NCI-H187 (cell line): ENCODE measurements at places on chromosomes 6 and 20.

GRCh38 chr6:154703124-154703523 is 30.1 kb upstream of the SCAF8 start:
- no peak for DNase-seq

DNA sequence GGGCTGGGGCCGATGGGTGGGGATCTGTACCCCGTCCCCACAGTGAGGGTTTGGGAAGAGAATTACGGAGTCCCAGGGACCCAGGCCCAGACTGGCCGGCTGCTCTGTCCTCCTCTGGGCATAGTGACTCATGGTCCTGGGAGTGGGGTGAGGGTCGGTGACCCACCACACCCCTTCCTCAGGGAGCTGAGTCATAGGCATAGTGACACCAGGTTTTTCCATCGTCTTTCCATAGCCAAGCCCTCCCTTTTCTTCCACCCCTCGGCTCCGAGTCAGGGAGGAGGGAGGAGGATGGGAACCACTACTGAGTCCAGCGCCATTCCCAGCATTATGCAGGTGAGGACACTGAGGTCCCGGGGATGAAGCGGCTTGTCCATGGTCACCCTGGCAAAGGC is 8.9 kb downstream of the CYP21A2 start:
- DNase-seq: no peak

DNA sequence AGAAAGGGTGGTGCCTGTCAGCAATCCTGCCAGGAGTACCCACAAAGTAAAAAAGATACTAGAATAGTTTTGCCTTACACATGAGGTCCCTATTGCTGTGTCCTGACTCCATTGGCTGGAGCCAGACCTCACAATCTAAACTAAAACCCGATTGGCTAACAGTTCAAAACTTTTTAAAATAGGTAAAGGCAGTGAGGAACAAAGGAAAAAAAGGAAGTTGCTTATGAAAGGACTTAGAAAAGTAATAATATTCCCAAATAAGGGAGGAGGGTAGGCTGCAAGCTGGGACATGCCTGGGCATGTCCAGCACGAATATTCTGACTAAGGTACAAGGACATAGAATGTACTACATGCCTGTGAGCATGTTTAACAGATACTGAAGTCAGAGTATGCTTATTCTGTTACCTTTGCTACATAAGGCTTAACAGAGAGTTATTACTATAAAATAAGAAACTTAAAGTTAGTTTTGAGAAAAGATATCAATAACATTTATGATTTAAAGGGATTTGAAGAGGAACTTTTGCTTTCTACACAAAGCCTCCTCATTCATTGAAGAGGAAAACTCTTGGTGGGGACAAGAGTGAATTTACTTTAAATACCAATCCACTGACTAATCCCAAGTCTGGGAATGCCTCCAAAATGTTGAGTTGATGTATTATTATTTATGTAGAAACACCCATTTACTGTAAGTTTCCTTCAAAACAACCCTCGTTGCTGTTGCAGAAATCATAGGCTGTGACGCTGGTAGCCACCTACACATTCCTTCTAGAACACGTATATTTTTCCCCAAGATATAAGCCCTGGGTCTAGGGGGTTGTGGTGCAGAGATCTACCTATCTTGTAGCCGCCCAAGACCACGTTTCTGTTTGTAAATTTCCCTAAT is 8.2 kb upstream of the MTHFD1L start:
- DNase-seq: no peak

DNA sequence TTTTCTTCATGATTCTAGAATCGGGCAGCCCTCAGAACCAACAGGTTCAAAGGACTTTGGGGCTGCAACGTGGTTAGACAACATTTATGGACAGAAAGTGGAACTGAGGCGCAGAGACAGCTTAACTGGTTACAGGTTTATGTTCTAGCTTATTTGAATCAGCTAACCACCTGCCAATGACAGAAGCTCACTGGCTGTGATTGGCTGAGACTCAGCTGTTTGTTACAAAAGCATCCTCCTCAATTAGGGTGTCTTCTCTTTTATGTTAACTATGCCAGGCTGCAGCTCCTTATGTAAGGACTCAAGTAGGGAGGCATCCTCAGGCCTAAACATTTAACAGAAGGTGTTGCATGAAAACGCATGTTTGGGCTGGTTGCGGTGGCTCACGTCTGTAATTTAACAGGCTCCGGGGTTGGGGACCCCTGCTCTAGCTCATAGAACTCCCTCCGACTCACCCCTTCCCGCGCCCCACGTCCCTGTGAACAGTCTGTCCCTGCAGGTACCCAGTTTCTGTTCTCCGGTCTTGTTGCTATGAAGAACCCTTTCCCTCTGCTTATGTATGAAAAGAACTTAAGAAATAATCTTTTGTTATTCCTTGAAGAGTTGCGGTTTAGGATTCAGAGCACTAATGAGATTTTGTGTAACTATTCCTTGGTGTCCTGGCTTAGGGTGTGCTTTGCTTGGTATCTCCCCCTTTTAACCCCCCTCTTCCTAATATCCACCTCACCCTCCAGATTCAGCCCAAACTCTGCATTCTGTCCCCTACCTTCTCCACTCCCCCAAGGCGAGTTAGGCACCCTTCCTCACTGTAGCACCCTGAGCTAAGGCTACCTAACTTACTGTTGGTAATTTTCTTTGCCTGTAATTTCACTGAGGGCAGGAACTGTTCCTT is 1.2 kb upstream of the TMEM181 start:
- no peak for DNase-seq

DNA sequence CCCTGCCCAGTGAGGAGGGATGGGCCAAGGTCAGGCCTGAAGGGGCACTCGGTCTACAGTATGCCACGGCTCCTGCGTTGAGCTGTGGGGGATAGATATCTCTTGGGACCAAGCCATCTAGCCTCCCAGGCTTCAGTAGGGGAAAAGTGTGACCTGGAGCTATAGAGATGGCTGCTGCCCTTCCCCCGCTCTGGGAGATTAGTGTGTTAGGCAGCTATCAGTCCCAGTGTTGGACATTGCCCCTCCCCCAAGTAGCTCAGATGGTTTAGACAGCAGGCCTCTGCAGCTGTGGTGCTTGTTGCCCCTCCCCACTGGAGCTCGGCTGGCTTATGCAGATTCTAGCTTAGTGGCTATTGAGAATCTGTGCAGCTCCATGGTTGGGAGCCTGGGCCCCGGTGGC is 56.8 kb downstream of the KHDRBS2 start:
- DNase-seq: no peak

GRCh38 chr20:21921251-21921650 is 215.8 kb downstream of the PAX1 start:
- DNase-seq: no peak

DNA sequence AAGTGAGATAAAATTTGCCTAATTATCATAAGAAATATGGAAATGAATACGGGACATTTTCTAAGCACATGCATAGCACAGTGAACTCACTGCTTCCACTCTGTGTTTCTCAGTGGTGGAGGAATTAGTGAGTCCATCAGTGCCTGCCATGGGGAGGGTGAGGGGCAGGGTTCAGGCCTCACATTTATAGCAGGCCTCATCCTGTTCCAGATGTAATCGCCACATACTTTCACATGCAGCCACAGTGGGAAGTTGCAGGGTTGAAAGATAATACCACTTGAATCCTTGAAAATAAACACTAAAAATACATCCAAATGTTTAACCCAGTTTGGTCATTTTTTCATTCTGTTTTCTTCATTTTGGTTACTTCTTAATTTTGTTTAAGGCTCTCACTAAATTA is 29.9 kb upstream of the ANKEF1 start:
- no peak for DNase-seq

GRCh38 chr6:163720460-163721235 is 306.1 kb downstream of the QKI start:
- no peak for DNase-seq

DNA sequence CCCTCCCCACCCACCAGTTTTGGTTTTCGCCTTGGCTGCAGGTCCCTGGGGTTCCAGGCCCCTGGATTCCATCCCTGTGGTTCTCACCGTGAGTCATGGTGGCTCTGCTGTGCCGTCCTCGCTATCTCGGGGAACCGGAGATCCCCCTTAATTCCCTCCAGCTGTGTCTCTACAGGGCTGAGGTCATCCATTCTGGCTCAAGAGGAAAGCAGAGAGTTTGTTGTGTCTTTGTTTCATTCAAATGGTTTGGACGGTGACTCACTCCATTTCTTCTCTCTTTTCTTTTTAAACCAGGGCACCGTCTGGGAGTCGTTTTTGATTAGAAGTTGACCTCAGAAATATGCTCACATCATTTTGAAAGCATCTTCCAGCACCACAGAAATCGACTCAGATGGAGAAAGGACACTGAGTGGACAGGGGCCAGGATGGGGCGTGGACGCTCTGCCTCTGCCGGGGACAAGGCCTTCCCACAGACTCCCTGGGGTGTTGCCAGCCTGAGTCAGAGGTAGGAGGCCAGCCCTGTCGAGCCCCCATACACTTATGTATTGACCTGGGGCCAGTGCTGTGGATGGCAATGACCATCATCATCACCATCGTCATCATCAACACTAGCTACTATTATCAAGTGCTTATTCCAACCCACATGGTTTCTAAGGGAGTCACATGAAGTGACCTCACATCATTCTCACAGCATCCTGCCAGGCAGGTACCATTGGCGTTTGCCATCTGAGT is 176.2 kb downstream of the NFATC2 start:
- DNase-seq: no peak

GRCh38 chr6:30703011-30703410 is 12.2 kb upstream of the NRM start:
- no peak for DNase-seq

DNA sequence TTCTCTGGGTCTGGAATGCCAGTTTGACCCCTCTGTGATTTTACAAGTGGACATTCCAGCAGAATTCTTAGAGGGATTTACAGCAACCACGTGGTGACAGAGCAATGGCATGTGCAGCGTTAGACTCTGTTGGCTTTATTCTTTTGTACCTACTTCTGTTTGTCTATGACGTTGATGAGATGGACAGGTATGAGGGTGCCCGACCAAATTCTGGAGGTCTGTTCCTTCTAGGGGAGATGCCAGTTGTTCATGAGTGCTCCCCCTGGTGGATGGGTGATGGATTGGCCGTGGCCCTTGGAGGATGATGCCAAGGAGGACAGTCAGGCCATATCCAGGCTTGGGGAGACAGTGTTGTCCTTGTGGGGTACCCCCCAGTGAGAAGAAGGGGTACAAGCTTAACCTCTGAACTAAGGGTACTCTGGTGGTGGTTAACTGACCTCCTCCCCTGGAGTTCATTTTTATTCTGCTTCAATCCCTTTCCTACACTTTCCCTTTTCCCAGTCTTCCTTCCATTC is 198.6 kb downstream of the DTNBP1 start:
- DNase-seq: no peak

GRCh38 chr6:142048593-142048980 is 84.1 kb upstream of the GJE1 start:
- DNase-seq: no peak

- DNase-seq: no peak
These were observed 7.6 kb downstream of the TFAP2C start for GRCh38 chr20:56636716-56637115.

DNA sequence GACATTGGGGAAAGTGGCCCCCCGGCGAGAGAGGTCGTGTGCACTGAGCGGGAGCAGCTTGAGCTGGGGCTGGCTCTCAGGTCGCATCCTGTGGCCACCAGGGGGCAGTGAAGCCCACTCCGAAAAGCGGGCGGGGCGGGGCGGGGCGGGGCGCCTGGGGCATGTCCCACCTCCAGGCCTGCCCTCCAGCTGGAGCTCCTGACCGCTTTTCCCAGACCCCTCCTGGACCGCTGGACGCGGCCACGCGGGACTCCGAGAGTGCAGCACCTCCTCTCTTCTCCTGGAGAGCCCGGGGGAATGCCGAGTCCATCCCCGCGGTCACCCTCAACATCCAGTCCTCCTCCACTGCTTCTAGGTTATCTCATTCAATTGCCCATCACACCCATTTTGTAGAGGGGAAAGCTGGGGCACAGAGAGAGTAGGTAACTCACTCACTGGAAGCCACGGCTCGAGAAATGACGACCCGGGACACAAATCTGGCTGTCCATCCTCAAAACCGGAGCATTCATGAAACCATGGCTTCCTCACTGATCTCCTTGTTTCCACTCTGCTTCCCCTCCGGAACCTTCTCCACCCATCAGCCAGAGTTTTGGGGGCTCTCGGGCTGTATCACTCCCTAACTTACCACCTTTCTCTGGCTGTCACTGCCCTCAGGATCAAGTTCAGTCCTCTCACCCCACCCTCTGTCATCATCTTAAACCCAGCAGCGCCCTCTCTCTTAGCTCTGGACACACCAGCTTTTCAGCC is 24.1 kb downstream of the COX4I2 start:
- DNase-seq: peak; percentile 51

- DNase-seq: no peak
These were observed 8.5 kb upstream of the SDCBP2 start for GRCh38 chr20:1337441-1337840.

DNA sequence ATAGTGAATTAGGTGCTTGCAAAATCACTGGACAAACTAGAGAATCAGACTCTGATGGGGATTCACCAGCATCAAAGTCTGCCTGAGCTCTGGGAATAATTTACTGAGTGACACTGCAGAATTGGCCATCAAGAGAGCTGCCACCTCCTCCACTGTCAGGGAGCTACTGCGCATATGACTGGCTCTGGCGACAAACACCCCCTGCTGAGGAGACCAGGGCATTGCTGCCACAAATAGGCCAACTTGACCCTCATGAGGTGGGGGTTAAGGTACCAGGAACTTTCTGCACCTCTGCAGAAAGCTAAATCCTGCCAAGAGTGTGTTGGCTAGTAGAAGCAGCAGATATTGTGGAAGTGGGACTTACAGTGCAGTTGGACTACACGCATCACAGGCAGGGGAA is 88.0 kb downstream of the CDS2 start:
- DNase-seq: no peak

DNA sequence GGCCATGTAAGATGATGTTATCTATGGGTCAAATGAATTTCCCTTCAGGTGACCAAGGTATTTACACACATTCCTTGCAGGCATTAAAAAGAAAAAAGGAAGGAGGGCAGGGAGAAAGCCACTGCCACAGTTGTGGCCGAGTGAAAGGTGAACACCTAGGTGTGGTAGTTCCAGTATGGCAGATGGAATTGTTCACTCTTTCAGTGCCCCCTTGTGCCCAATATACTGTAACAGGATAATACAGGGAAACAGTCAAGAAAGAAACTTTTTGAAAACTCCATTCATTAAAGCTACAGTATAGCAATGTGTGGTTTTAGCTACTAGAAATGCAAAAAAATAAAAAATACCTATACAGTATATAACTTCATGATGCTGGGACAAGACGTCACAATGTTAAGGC is 52.1 kb downstream of the BMP2 start:
- DNase-seq: no peak

DNA sequence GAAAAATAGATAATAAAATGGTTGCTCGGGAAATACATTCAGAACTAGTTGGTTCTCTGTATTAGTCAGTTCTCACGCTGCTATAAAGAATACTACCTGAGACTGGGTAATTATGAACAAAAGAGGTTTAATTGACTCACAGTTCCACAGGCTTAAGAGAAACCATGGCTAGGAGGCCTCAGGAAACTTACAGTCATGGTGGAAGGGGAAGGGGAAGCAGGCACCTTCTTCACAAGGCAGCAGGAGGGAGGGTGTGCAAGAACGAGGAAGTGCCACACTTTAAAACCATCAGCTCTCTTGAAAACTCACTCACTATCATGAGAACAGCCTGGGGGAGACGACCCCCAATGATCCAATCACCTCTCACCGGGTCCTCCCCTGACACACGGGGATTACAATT is 24.2 kb upstream of the SNX9 start:
- no peak for DNase-seq

- no peak for DNase-seq
These were observed 68.5 kb downstream of the EPB41L2 start for GRCh38 chr6:130994319-130995097.

GRCh38 chr20:59784365-59784764 is 149.1 kb downstream of the SYCP2 start:
- no peak for DNase-seq
